ENCODE measurements at places on chromosomes 3 and 15.
A peak's percentile ranks its signal among the peaks of the same experiment; 100 is the strongest.

DNA sequence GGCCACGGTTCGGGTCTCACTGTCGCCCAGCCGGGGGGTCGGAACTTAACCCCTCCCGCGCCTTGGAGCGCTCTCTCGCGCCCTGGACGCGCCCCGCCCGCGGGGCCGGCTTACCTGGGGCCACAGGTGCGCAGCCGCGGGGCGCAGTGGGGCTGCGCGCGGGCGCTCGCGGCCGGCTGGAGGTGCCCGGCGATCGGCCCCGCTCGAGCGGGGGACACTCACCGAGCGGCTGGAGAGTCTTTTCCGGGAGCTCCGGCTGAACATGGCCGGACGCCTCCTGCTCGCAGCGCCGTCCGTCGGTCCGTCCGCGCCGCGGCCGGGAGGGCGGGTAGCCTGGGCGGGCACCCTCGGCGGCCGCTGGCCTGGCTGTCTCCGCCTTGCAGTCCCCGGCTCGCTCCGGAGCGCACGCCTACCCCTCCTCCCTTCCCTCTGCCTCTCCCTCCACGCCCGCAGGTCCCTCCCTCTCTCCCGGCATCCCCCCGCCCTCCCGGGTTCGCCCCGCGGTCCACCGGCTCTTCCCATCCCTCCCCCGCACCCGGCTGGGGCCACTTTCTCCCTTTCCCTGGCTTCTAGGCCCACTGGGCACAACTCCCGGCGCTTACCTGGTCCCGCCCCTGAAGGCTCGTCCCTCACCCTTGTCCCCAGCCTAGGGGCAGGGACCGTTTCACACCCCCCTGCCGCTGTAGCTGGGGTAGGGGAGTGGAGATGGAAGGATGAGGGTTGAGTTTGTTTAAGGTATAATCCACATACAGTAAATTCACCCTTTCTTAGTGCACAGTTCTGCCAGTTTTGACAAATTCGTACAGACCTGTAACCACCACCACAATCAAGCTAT is 220.1 kb upstream of the PRICKLE2 start:
- peak; percentile 37 for DNase-seq

- DNase-seq = peak; percentile 76
These were observed at the start of gene SEMA3G for GRCh38 chr3:52444860-52445793. TSS of gene SEMA3G (minus strand) at chr3:52445103. CDS start at chr3:52445027, 76 bp downstream.

- no peak for DNase-seq
These were observed 73.7 kb downstream of the ABHD5 start for GRCh38 chr3:43764471-43764870.

GRCh38 chr3:129971351-129972052 is 3.0 kb upstream of the TRH start:
- DNase-seq = no peak

- DNase-seq = no peak
These were observed 546.8 kb downstream of the TBL1XR1 start for GRCh38 chr3:176650478-176650877.

GRCh38 chr15:70235347-70235746 is 137.6 kb upstream of the TLE3 start:
- no peak for DNase-seq

DNA sequence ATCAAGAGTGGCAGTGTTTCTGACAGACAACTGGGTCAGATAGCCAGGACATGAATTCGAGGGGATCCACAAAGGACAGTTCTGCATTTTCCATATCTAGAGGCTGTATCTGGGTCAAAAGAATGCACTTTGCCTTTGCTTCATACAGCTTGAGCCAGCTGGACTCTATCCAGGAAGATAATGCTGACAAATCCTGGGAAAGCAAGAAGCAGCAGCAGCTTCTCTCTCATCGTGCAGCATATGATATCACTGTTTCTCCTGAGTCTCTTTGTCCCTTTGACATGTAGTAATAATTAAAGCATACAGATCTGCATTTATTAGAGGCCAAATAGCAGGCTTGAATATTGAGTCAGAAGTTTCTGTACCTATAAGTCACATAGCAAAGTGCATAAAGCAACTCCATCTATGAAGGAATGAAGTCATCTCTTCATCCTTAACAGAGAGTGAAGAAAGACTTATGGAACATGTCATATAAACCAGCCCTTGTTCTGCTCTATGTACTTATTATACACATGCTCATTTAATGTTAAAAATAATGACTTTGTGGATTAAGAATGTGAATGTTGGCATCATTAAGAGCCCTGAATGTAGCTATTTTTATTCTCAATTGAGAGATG is 236.8 kb upstream of the GBE1 start:
- DNase-seq = no peak

DNA sequence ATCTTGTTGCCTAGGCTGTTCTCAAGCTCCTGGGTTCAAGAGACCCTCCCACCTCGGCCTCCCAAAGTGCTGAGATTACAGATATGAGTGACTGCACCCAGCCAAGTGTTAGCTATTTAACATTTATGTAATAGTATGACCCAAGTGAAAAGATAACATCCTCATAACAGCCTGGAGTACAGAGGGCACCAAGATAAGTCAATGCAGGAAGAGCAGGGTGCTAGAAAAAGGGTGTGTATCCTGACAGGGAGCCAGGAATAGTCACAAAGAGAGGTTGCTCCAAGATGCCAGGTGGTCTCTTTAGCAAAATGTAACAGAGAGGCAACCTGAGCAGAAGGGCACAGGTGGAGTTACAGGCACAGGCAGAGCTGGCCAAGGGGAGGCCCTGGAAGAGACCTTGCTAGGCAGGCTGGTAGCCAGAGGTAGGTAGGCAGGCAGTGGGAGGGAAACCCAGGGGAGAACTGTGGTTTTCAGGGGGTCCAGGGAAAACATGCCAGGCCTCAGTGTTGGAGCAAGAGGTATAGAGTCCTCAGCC is 277.4 kb downstream of the ERC2 start:
- DNase-seq = no peak

GRCh38 chr3:62361824-62362223 is 11.5 kb downstream of the FEZF2 start:
- no peak for DNase-seq

DNA sequence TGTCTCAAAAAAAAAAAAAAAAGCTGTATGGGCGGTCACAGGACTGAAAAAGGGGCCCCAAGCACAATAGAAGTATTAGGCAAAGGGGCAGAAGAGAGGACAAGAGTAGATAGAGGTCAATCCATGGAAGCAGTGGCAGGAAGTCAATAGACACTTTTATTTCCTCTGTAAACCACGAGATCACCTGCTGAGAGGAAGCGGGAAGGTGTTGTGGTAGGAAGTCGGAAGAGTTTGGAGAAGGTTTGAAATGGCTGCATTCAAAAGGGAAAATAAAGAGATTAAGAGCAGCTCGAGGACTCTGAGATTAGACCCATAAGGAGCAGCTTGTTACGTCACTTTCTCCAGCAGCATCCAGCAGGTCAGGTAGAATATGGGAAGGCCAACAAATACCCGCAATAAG is 14.2 kb upstream of the ZNF148 start:
- DNase-seq = no peak

GRCh38 chr3:169662843-169663160 is 710 bp downstream of the MECOM start:
- DNase-seq = no peak

GRCh38 chr3:178785961-178786360 is 249.7 kb downstream of the KCNMB2 start:
- no peak for DNase-seq

GRCh38 chr15:41936649-41937567 is 35.4 kb downstream of the EHD4 start:
- peak; percentile 78 for DNase-seq

GRCh38 chr3:57556459-57557084 is 498 bp downstream of the PDE12 start:
- DNase-seq = peak; percentile 73

DNA sequence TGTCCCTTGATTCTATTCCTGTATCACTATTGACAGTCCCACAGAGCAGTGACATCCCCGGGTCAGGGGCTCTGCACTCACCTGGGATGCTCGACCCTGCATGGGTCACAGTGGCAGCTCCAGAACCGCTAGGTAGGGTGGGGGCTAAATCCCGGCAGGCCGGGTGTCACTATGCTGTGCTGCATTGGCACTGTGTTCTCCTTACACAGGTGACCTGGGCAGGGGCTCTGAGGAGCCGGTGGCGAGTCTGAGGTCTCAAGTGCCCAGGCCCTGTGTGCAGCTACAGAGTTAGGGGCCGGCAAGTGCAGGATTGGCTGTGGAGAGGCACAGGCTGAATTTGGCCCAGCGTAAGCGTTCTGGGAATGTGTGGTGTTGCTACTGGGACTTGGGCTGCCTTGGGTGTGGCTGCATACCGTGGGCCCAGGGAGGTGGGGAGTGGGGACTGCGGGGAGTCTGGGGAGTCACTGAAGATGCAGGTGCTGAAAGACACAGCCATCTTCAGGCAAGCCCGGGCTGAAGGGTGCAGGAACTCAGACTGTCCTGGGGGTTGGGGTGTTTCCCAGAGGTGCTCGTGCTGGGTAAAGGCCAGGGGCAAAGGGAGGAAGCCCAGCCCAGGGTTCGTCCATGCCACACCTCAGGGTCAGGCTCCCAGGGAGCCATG is 102.6 kb upstream of the PRR20G start:
- DNase-seq = no peak

- no peak for DNase-seq
These were observed 8.0 kb downstream of the HDDC3 start for GRCh38 chr15:90924375-90924774.

DNA sequence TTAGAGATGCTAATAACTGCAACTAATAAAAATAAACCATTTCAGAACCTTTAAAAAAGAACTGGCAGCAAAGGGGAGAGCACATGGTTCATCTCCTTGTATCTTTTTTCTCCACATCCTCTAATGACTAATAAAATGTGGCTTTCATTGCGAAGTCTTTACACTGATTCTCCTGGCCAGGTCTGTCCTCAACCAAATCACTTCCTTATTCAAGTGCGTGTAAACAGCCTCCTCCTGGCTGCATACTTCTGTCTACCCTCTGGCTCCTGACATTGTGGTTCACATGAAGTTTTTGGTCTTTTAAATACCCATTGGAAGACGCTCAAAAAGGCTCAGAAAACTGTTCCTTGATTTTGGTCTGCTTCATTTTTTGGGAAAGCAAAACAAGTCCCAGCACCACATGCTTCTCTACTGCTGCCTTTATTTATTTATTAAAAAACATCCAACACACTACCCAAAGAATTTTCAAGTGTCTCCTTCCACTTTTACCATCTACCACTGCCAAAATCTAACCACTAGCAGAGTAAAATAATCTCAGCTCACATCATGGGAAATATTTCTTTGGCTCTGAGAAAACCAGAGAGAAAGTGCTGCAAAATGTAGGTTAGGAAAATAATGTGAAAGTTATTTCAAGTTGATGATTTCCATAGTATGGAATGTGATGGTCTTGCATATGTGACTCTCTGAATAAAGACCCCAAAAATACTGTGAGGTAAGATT is 85.1 kb downstream of the EFL1 start:
- no peak for DNase-seq

DNA sequence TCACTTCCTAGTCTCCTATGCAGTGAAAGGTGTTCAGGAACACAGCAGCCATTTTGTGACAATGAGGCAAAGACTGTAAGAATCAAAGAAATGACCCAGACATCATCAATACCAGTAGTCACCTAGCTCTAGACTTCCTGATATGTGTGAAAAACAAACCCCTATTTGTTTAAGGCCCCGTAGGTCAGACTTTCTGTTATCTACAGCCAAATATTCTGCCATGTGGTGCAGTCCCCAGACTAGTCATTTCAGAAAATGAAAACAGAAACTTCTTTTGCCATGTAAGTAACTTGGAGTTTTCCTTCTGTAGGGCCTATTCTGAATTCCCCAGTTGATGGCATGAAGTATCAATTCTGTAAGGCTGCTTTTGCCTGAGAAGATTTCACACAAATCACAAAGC is 181.7 kb upstream of the SNTN start:
- no peak for DNase-seq

- DNase-seq = no peak
These were observed 28.9 kb upstream of the KCNMB3 start for GRCh38 chr3:179279837-179280236.

DNA sequence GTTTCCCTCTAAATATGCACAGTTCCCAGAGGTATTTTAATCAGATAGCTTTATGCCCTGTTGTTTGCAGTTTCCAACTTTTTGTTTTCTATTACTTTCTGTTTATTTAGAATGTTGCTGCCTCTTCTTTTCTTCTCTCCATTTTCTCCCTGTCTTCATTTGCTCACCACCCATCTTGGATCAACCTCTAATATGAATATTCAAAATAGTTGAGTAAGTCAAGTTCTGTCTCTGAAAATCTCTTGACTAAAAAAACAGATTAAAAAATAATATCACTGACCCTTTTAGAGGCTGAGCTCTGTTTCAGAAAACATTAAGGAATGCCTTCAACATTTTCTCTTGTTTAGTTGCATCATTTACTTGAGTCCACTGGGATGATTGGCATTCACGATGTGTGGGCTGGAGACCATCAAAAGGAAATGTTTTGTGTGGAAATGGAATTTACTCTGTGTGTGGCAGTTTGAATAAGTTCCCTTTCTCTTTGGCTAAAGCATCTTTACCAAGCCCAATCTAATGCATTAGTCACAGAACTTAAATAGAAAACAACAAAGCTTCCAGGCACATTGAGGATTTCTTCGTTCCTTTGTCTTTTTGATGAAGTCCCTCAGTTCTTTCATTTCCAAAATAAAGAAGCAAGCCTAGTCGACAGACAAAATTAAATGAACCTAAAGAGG is 633.9 kb upstream of the TGFBR2 start:
- no peak for DNase-seq

DNA sequence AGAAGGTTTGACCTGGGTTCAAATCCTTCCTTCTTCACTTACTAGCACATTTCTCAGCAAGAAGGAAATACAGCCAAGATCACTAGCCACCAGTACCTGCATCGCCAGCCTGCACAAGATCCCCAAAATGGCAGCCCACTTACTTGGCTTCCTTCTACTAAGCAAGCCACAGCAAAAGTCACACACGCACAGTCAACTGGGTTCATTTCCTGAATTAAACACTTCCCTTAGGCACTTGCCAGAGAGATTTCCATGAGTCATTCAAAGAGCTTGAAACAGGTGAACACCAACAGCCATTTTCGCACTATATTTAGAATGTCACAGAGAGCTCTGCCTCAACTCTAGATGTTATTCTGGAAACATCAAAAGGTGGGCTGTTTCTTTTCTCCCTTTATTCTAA is 42.6 kb downstream of the MGLL start:
- no peak for DNase-seq

- DNase-seq = no peak
These were observed 269.8 kb downstream of the MBNL1 start for GRCh38 chr3:152538518-152538917.

DNA sequence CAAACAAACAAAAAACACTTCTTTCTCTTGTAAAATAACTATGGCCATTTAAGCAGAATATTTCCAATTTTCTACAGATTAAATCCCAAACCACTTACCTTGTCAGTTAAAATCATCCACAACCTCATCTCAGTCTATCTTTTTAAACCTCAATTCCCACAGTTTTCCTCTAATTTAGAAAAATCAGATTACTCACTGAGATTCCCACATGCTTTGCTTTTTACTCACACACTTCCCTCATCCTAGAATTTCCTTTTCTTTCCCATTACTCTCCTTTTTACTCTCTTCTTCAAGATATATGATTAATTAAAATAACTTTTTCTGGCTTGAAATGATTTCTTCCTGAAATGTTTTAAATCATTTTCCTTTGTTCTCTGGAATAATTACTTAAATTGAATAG is 790.7 kb downstream of the ROBO1 start:
- DNase-seq = no peak
